Fibroblast of upper back skin (primary cell): ENCODE measurements at places on chromosomes 7 and 10.

DNA sequence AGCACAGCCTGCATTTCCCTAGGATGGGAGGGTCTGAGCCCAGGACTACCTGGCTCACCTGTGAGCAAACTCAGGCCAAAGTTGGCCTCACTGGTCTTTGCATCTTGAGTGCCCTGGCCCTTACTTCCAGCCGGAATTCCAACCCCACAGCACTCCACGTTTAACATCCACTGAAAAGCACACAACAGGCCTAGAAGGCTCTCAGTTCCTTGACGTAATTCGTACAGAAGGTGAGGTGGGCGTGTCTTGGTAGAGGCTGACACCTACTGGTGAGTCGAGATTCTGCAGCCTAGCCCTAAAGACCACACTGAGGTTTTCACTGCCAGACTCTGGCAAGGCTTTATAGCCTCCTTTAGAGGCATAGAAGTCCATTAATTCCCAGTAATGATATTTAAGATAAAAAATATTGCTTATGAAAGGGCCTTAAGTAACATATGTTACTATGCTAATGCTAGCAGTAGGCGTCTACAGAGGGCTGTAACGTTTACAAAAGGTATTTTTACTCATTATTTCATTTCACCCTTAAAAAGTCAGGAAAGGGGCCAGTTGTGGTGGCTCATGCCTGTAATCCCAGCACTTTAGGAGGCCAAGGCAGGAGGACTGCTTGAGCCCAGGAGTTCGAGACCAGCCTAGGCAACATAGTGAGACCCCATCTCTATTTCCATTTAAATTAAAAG lies 95.8 kb downstream of the HIP1 start:
- DNase-seq: peak; percentile 50

GRCh38 chr7:157814931-157815705 lies 478.3 kb downstream of the DNAJB6 start:
- DNase-seq: no peak

DNA sequence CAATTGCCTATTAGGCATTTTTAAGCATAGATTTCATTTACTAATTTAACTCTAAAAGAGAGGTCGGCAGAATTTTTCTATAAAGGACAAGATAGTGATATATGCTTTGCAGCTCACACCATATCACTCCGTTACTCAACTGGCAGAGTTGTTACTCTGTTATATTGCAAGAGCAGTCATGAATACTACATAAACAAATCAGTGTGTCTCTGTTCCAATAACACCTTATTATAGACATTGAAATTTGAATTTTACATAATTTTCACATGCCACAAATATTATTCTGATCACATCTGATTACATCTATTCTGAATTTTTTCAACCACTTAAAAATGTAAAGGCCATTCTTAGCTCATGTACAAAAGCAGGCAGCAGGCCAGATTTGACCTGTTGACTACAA lies 853.9 kb upstream of the LRRTM3 start:
- no peak for DNase-seq

- no peak for DNase-seq
Observed at GRCh38 chr7:47103498-47104205, 478.3 kb downstream of the TNS3 start.

GRCh38 chr10:19845503-19846368 lies 29.5 kb downstream of the PLXDC2 start:
- no peak for DNase-seq

GRCh38 chr10:128622706-128623105 lies 496.5 kb upstream of the MKI67 start:
- no peak for DNase-seq

DNA sequence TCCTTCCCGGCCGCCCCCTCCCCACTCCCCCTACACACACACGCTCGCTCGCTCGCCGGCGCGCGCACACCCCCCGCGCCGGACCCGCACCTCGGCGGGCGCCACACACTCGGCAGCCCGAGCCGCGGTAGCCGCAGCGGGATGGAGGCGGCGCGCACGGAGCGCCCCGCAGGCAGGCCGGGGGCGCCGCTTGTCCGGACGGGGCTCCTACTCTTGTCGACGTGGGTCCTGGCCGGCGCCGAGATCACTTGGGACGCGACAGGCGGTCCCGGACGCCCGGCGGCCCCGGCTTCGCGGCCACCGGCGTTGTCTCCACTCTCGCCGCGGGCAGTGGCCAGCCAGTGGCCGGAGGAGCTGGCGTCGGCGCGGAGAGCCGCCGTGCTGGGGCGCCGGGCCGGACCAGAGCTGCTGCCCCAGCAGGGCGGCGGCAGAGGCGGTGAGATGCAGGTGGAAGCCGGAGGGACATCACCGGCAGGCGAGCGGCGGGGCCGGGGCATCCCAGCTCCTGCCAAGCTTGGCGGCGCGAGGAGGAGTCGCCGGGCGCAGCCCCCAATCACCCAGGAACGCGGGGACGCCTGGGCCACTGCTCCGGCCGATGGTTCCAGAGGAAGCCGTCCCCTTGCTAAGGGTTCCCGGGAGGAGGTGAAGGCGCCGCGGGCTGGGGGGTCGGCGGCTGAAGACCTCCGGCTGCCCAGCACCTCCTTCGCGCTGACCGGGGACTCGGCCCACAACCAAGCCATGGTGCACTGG lies at the start of gene SORCS3:
SORCS3 (plus strand) TSS at position 104 of the 750 bp plus-strand sequence.
- DNase-seq: no peak

DNA sequence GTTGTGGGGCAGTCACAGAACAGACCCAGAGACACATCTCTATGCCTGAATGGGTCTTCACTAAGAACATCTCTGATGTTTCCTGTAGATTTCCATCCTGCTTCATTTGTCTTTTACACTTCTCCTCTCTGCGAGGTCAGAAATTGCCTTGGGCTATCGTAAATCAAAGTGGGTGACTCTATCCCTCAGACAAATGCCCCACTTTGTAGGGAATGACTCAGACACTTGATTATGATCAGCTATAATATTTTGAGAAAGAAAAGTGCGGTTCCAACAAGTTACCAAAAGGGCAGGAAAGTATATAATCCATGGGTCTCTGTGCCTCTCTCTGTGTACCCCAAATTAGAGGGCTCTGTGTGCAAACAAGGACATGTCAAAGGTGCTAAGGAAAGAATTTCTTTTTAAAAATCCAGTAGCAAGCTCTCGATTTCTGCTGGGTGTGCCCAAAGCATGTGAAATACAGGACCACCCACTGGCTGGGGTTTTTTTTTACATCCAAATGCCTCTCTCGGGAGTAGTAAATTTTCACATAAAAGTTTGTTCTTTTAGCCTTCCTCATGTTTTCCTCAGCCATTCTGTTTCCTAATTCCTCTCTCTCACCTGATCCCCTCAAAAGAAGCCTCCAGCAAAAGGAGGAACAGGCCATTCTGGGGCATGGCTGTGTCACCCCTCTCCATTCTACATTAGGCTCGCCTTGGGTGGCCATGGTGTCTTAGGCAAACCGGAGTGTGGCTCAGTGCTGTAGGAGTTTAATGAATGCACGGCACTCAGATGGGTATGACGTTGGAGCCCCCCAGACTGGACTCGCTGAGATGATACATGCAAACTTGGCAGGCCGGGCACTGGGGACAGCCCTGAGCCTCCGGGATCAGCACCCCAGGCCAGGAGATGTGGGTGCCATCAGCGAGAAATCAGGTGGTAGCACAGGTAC lies 6.3 kb upstream of the OPN4 start:
- DNase-seq: peak; percentile 47

GRCh38 chr7:2104107-2104710 lies 128.5 kb downstream of the MAD1L1 start:
- DNase-seq: peak; percentile 94

DNA sequence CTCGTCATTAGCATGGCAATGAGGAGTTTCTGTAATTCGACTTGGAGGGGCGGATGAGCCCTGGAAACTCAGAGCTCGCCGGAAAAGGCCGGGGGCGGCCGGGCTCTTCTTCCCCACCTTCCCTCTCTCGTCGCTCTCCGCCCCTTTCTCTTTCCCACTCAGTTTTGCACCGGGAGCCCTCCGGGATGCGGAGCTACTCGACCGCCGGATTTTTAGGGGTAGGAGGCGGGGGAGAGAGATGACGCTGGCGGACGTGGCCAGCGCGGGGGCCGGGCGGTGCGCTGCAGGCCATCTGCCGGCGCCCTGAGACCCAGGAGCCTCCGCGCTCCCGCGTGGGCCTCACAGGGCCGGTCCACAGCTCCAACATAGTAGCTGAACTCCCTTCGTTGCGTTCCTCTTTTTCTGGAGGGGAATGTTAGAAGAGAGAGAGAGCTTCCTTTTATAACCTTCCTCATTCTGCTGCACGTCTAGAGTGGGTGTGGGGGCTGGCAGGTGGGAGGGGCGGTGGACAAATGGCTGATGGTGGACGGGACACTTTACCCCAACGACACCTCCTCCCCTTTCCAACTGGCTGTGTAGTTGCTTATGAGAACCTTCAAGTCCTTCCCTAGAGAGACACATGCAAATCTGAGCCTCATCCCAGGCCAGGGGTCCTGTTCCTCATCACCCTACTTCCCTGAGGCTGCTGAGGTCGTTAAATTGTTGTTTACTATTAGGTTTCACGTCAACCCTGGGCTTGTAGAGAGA lies 1.1 kb upstream of the HOXA1 start:
- no peak for DNase-seq

DNA sequence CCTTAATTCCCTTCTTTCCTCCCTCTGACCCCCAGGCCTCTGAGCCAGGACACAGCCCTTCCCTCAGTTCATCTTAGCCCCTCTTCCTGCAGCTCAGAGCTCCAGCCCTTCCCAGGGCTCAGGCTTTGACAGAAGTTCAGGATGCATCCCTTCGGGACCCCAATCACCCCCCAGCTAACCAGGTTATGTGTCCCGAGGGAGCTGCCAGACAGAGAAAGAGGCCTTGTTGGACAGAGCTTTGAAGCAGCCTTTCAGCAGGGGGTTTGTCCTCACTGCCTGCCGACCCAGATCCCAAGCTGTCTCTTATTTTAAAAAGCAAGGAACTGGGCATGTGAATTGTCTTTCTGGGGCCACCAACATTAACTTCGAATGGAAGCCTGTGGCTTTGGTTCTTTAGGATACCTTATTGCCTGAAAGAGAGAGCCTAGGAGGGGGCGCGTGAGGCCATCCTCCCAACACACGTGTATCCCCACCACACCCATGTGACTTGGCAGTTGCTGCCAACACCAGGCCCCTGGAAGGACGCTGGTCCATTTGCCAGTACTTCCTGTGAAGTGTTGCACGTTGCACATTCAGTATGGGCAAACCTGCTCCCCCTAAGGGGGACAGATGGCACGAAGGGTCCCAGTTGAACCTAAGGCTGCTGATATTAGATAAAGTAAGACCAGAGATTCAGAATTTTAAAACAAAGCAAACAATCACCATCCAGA lies 858 bp downstream of the CCDC136 start:
- DNase-seq: no peak

- no peak for DNase-seq
Observed at GRCh38 chr7:107076781-107077698, 32.5 kb downstream of the PRKAR2B start.

- DNase-seq: no peak
Observed at GRCh38 chr7:79761876-79762429, 308.5 kb upstream of the MAGI2 start.

GRCh38 chr10:97002670-97003069 lies 170.6 kb downstream of the LCOR start:
- no peak for DNase-seq

DNA sequence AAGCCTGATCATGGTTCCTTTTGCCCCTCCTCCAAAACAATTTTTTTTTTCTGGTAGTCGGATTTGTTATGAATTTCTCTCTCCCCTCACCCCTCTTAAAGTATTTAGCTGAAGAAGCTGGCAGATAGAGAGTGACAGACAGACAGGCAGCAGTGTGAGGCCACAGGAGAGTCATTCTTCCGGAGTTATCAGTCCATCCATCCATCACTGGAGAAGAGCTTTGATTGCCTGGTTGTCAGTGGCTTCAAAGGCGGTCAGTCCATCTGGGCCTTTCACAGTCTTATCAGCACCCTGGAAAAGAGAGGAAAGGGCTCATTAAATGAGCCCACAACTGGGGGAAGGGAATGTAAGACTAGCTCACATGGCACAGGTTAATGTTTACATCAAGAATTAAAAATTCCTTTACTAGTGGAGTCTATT lies 47.4 kb downstream of the MTPN start:
- no peak for DNase-seq

DNA sequence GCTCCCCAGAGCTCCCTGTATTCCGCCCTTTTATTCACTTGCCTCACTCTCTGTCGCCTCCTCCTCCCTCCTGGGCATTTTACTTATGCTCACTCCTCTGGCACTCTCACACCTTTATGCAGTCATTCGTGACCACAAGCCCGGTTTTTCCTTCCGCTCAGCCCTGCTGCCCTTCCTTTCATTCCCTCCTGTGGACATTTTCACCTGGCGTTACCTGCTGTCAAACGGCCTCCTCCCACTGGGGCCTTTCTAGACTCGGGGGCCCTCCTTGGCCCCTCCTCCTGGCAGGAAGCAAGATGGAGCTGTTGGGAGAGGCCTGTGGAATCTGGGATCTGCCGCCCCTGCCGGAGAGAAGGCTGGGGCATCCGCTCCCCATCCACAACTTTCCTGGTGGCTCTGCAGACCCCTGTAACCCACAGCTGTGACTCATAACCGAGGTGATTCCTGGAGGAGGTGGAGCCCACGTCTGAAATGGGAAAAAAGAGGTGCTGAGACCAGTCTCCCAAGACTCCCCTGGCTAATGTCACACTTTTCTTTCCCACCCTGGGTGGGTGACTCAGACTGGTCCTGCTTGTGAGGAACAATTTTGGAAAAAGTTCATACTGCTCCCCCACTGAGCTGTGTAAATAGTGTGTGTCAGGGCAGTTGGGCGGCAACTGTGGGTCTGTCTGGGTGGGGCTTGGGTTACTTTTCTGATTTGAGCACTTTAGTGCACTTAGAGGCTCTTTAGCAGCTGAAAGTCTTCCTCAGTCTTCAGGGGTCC lies 1.2 kb downstream of the VCL start:
- peak; percentile 91 for DNase-seq

DNA sequence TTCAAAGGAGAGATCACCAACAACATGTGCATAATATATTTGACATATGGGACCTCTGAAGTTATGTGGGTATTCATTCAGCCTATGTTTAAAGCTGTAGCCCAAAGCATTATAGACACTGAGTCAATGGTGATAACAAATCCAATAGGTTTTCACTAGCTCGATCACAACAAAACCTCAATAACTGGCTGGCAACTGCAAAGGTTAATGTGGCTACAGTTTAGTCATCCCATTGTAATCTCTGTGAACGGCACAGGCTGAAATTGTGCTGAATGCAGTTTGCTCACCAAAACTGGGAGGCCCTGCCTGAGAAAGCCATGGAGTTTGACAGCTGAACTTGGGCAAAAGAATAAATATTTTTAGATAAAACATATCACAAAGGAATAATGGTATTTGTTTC lies 152.4 kb upstream of the ADO start:
- DNase-seq: peak; percentile 66

DNA sequence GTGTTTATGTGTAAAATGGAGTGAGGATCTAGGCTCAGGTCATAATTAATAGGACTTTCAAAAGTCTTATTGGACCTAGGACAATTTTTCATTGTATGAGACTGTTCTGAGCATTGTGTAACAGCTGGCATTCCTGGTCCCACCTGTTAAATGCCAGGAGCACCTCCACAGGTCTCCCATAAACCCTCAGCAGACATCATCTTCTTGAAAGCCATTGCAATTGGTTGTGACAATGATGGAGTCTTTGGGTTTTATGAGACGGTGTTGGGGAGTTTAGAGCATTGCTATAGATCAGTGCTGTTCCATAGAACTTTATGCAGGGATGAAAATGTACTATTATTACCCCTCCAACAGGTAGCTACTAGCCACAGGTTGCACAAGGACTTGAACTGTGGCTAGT lies 108.9 kb downstream of the ORC5 start:
- no peak for DNase-seq

GRCh38 chr7:32507414-32507813 lies 12.1 kb downstream of the AVL9 start:
- DNase-seq: peak; percentile 67
